ENCODE measurements at places on chromosomes 11 and 22.

GRCh38 chr11:37597776-37598175 is 999.7 kb upstream of the RAG2 start:
- no peak for DNase-seq

- peak; percentile 0 for DNase-seq
These were observed 69.4 kb downstream of the ARL14EP start for GRCh38 chr11:30392221-30392784.

- peak; percentile 36 for DNase-seq
These were observed 43.0 kb upstream of the KLHL35 start for GRCh38 chr11:75475767-75476650.

DNA sequence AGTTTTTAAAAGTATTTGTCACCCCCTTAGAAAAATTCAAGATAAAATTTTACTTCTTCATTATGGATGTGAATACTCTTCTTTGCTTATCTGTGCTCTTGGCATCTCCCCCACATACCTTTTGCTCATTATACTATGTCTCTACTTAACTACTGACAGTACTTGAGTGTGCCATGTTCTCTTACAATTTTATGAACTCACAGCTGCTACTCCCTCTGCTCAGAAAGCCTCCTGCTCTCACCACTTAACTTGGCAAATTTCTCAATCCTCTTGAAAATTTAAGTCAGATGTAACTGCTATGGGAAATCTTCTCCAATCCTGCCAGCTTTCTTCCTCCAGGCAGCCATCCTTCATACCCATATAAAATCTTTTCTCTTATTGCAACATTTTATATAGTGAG is 163.4 kb downstream of the CNTN5 start:
- DNase-seq, result no peak

DNA sequence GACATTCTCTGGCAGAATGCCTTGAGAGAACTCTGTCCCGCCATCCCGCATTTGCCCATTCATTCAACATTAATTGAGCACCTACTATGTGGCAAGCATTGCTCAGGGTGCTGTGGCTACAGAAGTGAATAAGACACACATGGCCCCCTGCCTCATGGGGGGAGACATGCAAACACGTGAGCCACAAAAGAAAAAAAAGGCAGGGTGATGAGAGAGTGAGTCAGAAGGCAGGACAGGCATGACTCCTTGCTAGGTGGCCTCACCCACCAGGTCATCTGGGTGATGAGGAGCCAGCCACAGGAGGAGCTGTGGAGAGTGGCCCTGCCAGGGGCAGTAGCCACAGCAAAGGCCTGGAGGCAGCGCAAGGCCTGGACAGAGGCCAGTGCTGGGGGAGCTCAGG is 4.9 kb downstream of the CHRM4 start:
- no peak for DNase-seq

DNA sequence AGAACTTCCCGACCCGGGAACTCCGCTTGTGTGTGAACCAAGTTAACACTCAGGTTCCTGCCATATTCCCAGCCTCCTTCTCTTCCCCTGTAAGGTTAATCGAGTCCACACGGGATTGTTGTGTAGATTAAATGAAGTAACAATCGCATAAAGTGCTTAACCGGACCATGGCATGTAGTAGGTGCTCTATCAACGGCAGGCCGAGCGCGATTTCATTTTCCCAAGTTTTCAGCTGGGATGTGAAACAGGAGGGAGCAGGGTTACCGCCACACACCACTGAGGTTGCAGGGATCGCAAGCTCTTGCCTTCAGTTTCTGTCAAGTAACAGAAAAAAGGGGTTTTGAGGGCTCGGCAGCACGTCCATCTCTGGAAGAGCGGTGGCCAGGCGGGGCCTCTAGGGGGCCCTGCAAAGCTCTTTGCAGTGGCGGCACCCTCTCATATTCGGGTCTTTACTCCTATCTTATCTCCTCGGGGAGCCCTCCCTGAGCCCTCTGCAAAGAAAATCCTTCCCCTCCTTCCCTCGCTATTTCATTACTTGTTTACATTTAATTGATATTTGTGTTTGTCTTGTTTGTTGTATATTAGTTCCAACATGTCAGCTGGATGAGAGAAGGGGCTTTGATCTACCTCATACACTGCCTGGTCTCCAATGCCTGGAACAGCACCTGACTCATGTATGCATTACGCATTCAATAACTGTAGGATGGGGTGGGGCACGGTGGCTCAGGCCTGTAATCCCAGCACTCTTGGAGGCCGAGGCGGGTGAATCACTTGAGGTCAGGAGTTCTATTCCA is 816 bp upstream of the PLEKHA7 start:
- DNase-seq, result no peak

GRCh38 chr22:32796865-32797573 is 4.5 kb upstream of the TIMP3 start:
- DNase-seq, result peak; percentile 82

DNA sequence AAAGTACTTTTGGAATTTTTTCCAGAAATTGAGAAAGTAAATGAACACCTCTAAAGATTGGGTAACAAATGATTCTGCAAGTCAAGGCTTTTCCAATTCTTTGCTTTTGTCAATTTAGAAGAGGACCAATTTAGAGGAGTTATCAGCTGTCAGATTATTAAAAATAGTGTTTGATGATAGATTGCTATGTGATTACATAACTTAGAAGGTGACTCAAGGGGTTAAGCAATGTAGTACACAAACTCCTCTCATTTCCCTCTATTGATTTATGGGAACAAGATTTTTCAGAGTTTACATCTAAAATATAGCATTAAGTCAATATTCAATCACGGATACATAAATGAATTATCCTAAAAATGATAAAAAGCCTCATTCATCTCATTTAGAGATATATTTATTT is 70.3 kb downstream of the INSC start:
- DNase-seq, result no peak

- DNase-seq, result no peak
These were observed 65.6 kb upstream of the SPON1 start for GRCh38 chr11:13896981-13897353.

DNA sequence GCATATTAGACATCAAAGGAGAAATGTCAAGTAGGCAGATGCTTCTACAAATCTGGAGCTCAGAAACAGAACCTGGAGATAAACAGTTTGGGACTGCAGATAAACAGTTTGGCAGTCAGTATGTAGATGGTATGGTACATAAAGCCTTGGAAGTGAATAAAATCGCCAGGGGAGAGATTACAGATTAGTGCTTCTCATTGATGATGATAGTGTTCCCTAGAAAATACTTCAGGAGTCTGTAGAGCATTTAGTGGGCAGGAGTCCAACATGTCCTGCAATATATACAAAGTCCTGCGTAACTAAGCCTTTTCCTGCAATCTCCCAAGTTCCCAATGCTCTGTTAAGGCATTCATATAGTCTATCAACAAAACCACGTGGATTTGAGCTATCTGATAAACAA is 35.2 kb downstream of the NARS2 start:
- DNase-seq, result no peak

GRCh38 chr11:134528453-134528852 is 116.4 kb upstream of the B3GAT1 start:
- no peak for DNase-seq

GRCh38 chr11:125078516-125079140 is 15.5 kb downstream of the SLC37A2 start:
- no peak for DNase-seq

GRCh38 chr11:131814108-131814507 is 443.7 kb downstream of the NTM start:
- no peak for DNase-seq

- no peak for DNase-seq
These were observed 154.3 kb downstream of the MSANTD4 start for GRCh38 chr11:105867742-105868141.

GRCh38 chr11:104668797-104669463 is 229.3 kb downstream of the CASP12 start:
- DNase-seq, result peak; percentile 82

GRCh38 chr11:23780231-23780630 is 716.6 kb upstream of the LUZP2 start:
- no peak for DNase-seq

- no peak for DNase-seq
These were observed 110.6 kb downstream of the NECTIN1 start for GRCh38 chr11:119618208-119618909.

DNA sequence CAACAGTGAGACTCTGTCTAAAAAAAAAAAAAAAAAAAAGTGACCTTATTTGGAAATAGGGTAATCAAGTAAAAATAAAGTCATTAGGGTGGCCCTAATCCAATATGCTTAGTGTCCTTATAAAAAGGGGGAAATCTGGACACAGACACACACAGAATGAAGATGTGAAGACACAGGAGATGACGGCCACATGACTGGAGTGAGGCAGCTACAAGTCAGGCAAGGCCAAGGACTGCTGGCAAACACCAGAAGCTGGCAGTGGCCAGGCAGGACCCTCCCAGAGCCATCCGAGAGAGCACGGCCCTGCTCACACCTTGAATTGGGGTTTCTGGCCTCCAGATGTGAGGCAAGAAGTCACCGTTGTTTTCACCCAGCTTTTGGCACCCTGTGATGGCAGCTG is 28.6 kb downstream of the LRFN4 start:
- DNase-seq, result no peak

- DNase-seq, result no peak
These were observed 15.1 kb downstream of the LTO1 start for GRCh38 chr11:69660001-69660500.

GRCh38 chr22:44718418-44718817 is 16.4 kb downstream of the PRR5 start:
- no peak for DNase-seq

- no peak for DNase-seq
These were observed 7.1 kb downstream of the EWSR1 start for GRCh38 chr22:29275167-29275566.

GRCh38 chr11:122976061-122976733 is 5.4 kb downstream of the BSX start:
- no peak for DNase-seq

- DNase-seq, result no peak
These were observed 6.5 kb upstream of the RASD2 start for GRCh38 chr22:35534091-35534490.

DNA sequence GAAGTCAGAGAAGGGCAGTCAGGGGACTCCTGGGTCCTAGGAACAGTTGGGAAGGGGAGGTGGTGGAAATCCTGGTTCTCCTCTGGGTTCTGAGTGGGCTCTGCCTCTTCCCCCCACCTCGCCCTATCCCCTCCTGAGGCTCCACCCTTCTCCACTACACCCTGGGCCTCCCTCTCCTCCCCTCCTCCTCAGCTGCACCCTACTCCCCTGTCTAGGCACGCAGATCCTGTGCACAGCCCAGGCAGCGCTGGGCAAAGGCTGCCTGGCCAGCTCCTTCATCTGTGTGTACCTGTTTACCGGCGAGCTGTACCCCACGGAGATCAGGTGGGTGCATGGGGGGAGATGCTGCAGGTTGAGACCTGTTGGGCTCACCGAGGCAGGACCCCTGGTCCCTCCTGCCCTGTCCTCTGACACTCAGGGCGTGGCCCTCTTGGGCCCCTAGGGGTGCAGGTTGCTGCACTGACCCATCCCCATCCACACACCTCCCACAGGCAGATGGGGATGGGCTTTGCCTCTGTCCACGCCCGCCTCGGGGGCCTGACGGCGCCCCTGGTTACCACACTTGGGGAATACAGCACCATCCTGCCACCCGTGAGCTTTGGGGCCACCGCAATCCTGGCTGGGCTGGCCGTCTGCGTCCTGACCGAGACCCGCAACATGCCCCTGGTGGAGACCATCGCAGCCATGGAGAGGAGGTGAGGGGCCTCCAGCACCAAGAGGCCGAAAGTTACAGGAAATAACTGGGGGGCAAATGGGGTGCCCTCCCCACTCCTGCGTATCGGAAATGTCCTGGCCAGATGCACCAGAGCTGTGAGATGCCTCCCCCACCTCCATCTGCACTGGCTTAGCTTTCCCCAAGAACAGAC is 25.3 kb upstream of the POLA2 start:
- DNase-seq, result no peak

- no peak for DNase-seq
These were observed 33.9 kb downstream of the ARHGAP1 start for GRCh38 chr11:46666516-46666915.

GRCh38 chr22:20439928-20440575 is 2.4 kb upstream of the SCARF2 start:
- no peak for DNase-seq

GRCh38 chr11:110317516-110317932 is 21.1 kb upstream of the RDX start:
- DNase-seq, result no peak

- no peak for DNase-seq
These were observed 6.9 kb upstream of the PHOX2A start for GRCh38 chr11:72250661-72251464.

DNA sequence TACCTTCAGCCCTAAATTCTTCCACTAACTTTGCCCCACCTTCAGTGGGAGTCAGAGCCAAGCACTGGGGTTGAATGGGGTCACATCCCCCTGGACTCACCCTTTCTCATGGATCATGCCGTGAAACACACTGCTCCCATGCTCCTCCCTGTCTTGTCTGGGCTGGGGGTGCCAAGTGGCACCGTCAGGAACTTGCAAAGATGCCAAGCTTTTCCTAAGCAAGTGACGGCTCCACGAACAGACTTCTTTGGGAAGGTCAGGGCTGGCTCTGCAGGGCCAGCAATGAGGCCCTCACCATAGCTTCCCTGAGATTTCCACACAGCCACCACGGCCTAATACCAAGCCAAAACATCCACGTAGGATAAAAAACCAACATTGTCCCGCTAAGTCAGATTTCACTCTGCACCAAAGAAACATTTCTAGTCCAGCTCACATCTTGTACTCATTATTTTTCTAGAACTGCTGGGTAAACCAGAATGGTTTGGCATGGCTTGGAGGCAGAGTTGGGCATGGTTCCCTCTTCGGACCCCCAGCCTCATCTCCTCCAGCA is 76.5 kb downstream of the NAT10 start:
- DNase-seq, result no peak

GRCh38 chr11:95764267-95764898 is 25.2 kb downstream of the FAM76B start:
- DNase-seq, result peak; percentile 71

DNA sequence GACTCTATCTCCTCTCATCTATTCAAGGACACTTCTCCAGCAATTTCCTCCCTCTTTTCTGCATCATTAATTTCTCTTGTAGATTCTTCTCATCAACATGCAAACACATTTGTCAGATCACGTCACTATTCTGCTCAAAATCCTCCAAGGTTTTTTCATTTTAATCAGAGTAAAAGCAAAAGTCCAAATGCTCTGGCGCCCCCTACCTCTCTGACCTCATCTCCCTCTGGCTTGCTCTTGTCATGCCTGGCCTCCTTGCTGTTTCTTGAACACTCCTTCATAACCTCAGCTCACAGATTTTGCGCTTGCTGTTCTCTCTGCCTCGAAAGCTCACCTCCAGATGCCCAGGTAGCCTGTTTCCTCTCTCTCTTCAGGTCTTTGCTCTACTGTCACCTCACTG is 22.4 kb downstream of the RTCB start:
- DNase-seq, result peak; percentile 13

GRCh38 chr11:28003615-28004014 is 104.3 kb downstream of the KIF18A start:
- no peak for DNase-seq
